Activated naive CD4-positive, alpha-beta T cell treated with Interleukin-2 at 50 U/mL for 16 hours (primary cell): ENCODE measurements at places on chromosomes 13 and 19.

- no peak for DNase-seq
These were observed 6.1 kb upstream of the LILRA5 start for GRCh38 chr19:54319049-54319448.

DNA sequence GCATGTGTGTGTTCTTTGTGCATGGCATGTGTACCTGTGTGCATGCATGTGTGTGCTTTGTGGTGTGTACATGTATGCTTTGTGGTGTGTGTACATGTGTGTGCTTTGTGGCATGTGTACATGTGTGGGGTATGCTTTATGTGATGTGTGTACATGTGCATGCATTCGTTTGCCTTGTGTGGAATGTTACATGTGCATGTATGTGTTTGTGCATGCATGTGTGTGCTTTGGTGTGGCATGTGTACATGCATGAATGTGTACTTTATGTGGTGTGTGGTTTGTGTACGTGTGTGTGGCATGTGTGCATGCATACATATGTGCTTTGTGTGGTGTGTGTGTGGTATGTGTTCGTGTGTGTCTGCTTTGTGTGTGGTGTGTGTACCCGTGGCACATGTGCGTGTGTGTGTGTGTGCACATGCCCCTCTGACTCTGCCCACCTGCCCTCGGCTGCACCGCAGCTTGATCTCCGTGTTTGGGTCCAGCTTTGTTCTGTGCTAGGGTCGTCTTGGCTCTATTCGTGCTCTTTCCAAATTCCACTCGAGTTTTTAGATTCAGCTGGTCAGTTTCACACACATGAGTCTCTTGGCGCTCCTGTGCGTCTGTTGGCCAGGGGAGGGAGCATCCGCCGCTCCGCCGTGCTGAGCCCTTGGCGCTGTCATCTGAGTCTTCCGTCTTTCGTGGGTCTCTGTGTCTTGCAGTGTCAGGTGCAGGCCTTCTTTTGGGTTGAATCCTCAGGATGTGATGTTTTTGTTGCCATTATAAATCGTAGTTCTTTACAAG is 46.5 kb upstream of the TFDP1 start:
- no peak for DNase-seq

DNA sequence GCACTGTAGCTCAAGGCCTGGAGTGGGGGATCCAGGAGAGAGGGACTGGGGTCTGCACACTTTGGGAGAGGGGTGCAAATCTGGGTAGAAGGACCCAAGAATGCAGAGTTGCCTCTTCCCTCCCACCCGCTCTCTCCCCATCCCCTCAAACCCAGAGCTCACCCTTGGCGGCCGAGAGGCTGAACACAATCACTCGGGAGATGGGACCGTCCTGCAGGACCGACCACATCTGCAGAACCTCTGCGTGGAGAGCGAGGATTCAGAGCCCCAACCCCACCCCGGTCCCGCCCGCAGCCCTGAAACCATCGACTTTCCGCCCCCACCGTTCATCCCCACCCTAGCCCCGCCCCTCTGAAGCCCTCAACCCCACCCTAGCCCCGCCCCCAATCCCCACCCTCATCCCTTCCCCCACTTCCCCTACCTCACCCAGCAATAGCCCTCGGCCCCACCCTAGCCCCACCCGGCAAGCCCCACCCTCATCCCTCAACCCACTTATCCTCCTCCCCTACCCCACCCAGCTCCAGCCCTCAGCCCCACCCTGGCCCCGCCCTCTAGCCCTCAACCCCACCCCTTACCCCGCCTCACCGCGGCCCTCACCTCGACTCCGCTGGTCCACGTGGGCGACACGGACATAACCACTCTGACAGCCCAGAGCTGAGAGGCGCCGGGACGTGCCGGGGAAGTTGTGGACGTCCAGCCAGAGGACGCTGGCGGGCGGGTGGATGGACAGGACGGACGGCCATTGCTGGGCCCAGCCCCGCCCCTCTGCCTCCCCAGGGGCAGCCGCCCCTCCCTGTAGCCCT is 4.1 kb downstream of the KPTN start:
- no peak for DNase-seq

DNA sequence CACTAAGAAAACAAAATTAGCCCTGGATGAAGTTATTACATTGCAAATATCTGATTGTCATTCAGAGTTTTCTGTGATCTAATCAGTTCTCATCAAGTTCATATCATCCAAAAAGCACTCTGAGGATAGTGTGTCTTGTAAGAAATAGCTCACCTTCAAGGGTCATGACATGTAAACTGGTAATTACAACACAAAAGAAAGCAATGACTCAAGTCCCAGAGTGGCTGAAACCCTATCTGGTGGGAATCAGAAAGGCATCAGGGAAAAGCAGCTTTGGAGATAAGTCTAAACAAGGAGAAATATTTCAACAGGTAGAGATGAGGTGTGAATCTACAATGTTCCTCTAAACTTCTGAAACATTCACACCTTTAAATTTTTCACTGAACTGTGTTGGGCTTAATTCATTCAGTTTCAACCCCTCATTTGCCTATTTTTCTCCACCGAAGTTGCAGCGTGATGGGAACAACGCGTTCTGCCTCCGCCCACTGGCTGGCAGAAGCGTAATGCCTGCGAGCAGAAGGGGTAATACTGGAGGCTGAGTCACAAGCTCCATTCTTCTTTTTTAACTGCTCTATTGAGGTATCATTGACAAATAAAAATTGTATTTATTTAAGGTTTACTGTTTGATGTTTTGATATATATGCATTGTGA is 155.2 kb upstream of the IPO5 start:
- DNase-seq = no peak

GRCh38 chr19:31648347-31648746 is 299.1 kb upstream of the TSHZ3 start:
- no peak for DNase-seq

GRCh38 chr13:113297370-113298042 is 467 bp downstream of the LAMP1 start:
- DNase-seq = peak; percentile 63

- no peak for DNase-seq
These were observed 3.2 kb downstream of the STX10 start for GRCh38 chr19:13146763-13147563.

DNA sequence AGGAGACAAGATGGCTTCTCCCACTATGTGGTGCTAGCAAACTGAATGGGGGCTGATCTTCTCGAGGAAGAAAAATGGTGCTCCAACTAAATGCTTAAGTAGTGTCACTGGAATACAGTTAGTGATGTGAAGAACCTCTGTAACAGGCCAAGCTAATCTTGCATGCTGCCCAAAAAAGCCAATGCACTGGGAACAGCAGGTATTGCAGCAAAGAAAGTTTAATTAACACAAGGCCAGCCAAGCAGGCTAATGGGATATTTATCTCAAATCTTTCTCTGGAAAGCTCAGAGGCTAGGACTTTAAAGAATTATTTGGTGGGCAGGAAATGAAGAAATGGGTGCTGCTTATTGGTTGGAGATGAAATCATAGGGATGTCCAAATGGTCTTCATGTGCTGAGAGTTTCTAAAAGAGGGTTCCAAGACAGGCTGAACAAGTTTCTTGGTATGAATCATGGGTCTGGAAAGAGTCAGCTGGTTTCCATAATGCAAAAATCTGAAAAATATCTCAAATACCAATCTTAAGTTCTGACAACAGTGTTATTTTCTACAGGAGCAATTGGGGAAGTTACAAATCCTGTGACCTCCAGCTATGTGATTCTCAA is 1550.5 kb downstream of the SLITRK5 start:
- DNase-seq = no peak

- DNase-seq = no peak
These were observed 17.2 kb upstream of the TNFSF14 start for GRCh38 chr19:6687114-6687513.
